Karpas-422 (cell line): ENCODE measurements at places on chromosomes 4 and X.

- peak overlapping the region; percentile 75 for H3K27ac ChIP-seq
- no peak for DNase-seq
- H3K4me1 ChIP-seq: peaks cover 62% of the 10 kb centered on the region
- H3K27me3 ChIP-seq: no peaks in the 10 kb centered on the region
- peak overlapping the region; percentile 5; the same call in 1 of the 2 replicates for H3K4me3 ChIP-seq
Observed at GRCh38 chr4:129264008-129264657, 168.2 kb downstream of the C4orf33 start.

DNA sequence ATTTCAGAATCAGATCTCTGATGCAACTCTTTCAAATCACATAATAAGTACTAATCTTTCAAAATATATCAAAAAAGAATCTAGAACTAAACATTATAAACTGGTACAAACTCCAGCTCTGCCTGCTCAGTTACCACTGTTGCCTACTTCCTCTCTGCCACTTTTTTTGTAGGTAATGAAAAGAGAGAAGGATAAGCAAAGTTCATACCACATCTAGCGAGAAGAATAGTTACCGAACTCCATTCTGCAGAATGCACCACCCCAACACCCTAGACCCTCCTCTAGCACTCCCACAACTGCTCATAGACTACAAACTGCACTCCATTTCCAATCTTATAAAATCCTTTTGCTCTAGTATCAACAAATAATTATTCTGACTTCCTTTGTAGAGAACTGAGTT lies 19.7 kb upstream of the LRBA start:
- peaks cover 6% of the 10 kb centered on the region; the same call in 1 of the 2 replicates for H3K4me1 ChIP-seq
- H3K27me3 ChIP-seq: no peaks in the 10 kb centered on the region
- no peak for DNase-seq
- no peak overlapping the region for H3K27ac ChIP-seq
- no peaks in the 10 kb centered on the region for H3K36me3 ChIP-seq

DNA sequence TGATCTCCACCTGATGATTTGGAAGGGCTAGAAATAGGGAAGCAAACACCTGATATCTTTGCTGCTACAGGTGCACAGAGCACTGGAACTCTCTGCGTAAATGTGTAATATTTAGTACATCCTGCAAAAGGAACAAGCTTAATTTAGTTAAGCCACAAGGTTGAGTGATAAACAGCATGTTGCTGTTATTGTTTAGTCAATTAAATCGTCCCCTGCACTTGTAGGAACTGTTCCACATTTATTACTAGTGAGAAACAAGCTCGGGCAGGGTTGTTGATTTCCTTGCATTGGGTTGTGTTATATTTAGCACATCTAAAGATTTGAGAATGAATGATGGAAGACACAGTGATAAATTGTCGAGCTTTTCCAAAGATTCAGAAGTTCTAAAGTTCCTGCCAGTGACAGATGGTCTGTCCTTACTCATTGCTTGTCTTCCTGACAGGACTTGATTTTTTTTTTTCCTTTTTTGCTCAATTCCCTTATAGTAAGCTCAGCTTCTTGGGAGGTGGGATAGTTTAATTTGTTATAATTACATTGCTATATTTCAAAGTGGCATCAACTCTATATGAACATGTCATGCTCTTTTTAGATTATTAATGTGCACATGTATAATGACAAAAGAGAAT lies 627.0 kb upstream of the ATOH1 start:
- H3K4me3 ChIP-seq: no peak overlapping the region
- no peak overlapping the region for H3K27ac ChIP-seq
- DNase-seq: no peak

DNA sequence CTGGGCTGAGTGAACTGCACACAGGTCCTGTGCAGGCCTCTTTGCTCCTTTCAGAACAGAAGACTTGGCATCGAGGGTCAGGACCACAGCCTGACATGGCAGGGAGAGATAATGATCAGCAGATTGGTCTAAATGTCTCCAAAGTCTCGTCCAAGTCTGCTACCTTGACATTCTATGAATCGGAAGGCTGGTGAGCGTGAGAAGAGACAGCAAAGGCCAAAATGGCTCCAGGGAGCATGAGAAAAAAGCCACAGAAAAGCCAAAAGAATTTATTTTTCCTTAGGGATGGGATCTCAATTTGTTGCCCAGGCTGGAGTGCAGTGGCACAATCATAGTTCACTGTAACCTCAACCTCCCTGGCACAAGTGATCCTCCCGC lies 32.3 kb upstream of the IQSEC2 start:
- no peaks in the 10 kb centered on the region for H3K36me3 ChIP-seq
- no peak overlapping the region for H3K27ac ChIP-seq
- H3K4me3 ChIP-seq: no peak overlapping the region
- no peak for DNase-seq

DNA sequence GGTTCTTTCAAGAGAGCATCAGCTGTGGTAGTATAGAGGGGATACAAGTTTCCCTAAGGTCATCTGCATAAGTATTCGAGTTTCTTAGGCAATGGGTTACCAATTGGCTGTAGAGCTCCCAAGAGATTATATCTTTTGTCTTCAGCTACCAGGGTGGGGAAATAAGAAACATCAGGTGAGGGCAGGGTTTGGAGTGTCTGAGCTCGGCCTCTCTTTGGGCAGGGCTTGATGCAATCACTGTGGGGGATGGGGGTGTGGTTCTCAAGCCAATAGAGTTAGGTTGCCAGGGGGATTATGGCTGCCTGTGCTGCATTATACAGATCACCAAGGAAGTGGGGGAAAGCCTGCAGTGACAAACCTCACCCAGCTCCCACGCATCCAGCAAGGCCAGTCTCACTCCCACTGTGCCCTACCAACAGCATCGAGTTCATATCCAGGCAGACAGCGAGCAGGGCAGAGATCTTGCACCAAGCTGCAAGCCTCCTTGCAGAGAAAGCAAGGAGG lies 172.1 kb upstream of the MAGEE2 start:
- H3K4me3 ChIP-seq: no peak overlapping the region
- H3K27me3 ChIP-seq: no peaks in the 10 kb centered on the region
- no peak overlapping the region for H3K27ac ChIP-seq
- H3K4me1 ChIP-seq: no peaks in the 10 kb centered on the region
- no peaks in the 10 kb centered on the region for H3K36me3 ChIP-seq

GRCh38 chr4:36870121-36870520 lies 374.4 kb upstream of the NWD2 start:
- H3K27ac ChIP-seq: no peak overlapping the region
- H3K36me3 ChIP-seq: no peaks in the 10 kb centered on the region
- peaks cover 11% of the 10 kb centered on the region for H3K4me1 ChIP-seq
- no peak overlapping the region for H3K4me3 ChIP-seq
- no peaks in the 10 kb centered on the region for H3K27me3 ChIP-seq
- no peak for DNase-seq

GRCh38 chr4:154478128-154478527 lies 13.5 kb downstream of the DCHS2 start:
- H3K36me3 ChIP-seq: no peaks in the 10 kb centered on the region
- no peaks in the 10 kb centered on the region for H3K4me1 ChIP-seq
- H3K4me3 ChIP-seq: no peak overlapping the region
- no peak for DNase-seq
- no peaks in the 10 kb centered on the region; the same call in 1 of the 2 replicates for H3K27me3 ChIP-seq

GRCh38 chrX:103608306-103608963 lies 672 bp downstream of the TCEAL3 start:
- H3K27me3 ChIP-seq: no peaks in the 10 kb centered on the region
- no peaks in the 10 kb centered on the region for H3K36me3 ChIP-seq
- peaks cover 8% of the 10 kb centered on the region for H3K4me1 ChIP-seq
- no peak for DNase-seq
- H3K27ac ChIP-seq: no peak overlapping the region
- peak overlapping the region; percentile 70 for H3K4me3 ChIP-seq

DNA sequence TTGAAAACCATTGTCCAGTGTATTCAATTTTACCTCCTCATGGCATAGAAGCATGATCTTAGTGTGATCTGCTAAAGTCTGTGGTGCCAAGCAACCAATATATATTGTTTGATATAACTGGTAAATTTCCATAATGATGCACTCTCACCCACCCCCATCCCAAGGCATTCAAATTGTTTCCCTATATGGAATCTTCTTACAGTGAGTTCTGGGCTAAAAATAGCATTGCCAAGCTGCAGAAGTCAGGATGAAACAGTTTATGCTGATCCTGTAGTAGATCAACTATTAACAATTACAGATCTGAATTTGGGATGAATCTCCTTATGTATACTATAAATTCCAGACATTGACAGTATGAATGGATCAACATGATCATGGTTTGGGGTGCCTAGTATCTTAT lies 20.9 kb downstream of the FGF13 start:
- DNase-seq: no peak
- H3K36me3 ChIP-seq: no peaks in the 10 kb centered on the region
- no peak overlapping the region for H3K4me3 ChIP-seq
- H3K27me3 ChIP-seq: no peaks in the 10 kb centered on the region
- H3K4me1 ChIP-seq: no peaks in the 10 kb centered on the region

DNA sequence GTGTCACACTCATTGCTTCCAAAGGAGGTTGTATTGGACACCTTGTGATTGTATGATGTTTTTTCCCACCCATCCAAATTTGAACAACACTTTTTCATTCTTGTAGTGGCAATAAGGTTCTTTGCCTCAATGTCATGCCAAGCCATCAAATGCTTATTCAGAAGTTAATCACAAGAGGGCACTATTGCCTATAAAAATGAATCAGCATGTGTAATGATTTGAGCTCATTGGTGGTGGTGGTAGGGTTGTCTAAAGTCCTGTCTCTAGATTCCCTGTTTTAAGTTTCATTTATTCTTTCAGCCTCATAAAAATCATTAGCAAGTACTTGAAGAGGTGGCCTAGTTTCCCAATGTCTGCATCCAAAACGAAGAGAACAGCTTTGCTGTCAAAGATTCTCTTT lies 37.0 kb downstream of the IRS4 start:
- H3K4me3 ChIP-seq: no peak overlapping the region
- H3K27ac ChIP-seq: no peak overlapping the region
- no peaks in the 10 kb centered on the region for H3K4me1 ChIP-seq
- no peaks in the 10 kb centered on the region for H3K27me3 ChIP-seq
- peak; percentile 77 for DNase-seq
- no peaks in the 10 kb centered on the region for H3K36me3 ChIP-seq
